Cerebellar nuclear complex (tissue), 1 donor: ENCODE measurements at places on chromosomes 11 and 22.
A peak's percentile ranks its signal among the peaks of the same experiment; 100 is the strongest.

DNA sequence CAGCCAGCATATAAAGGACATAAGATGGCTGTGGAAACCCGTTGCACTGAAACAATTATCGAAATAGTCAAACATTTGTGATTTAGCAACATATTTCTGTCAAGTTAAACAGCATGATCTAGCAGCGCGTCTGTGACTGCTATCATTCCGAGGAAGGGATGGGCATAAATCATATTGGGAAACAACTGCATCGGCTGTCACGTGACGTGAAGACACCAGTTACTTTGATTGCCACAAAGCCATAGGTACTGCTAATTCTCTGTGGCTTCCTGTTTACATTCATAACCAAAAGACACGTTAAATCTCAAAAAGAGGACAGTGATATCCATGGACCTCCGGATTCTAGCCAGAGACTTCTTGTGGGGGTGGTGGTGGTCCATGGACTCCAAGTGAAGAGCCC lies 87.8 kb downstream of the CACNA1I start:
- no peak for DNase-seq

- no peak for DNase-seq
These were observed 131.6 kb upstream of the B3GAT1 start for GRCh38 chr11:134543645-134544044.

DNA sequence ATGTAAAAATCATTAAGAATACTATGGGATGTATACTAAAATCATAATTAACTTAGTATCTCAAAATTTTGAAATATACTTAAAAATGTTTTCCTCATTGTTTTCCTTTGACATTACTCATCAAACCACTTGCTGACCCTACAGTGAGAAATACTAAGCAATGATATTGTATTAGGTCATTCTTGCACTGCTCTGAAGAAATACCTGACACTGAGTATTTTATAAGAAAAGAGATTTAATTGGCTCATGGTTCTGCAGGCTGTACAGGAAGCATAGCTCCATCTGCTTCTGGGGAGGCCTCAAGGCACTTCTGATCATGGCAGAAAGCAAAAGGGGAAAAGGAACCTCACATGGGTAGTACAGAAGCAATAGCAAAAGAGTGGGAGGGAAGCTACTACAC lies 950.9 kb upstream of the CHORDC1 start:
- no peak for DNase-seq

DNA sequence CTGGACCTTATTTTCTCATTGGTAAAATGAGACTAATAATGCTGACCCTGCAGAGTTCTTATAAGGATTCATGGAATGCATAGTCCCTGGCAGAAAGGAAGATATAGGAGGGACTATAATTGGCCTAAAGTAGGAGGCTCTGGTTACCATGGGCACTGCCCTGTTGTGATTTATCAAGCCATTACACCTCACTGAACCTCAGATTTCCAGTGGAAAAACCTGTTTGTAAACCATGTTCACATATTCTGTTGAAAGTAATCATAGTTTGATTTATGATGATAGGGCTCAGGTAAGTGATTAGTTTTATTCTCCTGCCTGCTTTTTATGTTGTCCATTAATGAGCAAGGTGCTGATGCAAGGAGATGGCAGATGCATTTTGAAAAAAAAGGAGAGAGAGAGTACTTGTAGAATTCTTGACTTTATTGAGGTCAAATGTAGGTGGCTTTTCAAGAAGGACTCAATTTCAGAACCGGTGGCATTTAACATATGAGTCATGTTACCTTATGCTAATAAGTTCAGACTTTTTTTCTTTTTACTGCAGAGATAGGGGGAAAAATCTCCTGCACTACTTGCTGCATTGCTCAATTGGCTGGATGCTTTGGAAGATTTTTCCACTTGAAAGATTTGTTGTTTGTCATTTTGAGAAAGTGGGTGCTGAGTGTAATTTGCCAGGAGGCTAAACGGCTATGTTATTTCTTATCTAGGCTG lies 14.6 kb downstream of the NF2 start:
- no peak for DNase-seq

- no peak for DNase-seq
These were observed 13.8 kb downstream of the TPST2 start for GRCh38 chr22:26576026-26576680.

GRCh38 chr11:76624500-76625379 lies 45.8 kb downstream of the LRRC32 start:
- DNase-seq, result no peak

DNA sequence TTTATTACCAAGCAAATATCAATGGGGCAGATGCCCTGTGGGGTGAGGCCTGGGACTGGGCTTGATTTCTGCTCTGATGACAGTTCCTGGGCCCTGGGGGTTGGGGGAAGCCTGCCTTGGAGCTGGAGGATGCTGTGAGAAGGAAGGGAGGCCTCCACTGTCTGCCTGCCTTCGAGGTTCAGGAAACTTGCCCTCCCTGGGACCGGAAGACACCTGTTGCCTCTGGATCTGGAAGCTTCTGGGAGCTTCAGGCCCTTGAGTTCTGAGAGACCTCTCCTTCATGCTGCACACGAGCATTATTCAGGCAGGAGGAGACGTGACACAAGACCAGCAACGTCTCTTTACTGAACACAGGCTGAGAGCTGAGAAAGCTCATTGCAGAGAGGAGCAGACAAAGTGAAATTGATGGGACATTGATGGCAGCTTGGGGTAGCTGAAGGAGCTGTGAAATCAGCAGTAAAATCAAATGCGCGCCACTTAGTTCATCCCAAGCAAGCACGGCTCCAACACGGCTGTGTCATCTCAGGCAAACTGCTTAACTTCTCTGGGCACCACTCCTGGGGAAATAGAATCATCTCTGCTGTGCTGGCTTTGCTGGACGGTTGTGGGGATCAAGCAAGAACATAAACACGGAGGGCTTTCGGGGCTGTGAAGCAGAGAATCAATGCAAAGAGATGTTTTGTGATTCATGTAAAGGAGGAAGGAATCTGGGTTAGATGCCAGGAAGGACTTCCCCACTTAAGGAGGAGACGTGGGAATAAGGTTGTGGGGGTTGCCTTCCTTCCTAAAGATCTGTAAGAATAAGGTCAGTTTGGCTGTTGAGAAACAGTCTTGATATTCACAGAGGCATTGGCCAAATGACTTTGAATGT lies 64.5 kb downstream of the TP53I11 start:
- no peak for DNase-seq

GRCh38 chr22:46706060-46706459 lies 32.0 kb downstream of the CERK start:
- DNase-seq, result no peak

GRCh38 chr22:29095459-29095858 lies 22.6 kb downstream of the KREMEN1 start:
- no peak for DNase-seq

GRCh38 chr11:47101406-47101805 lies 75.3 kb downstream of the ARFGAP2 start:
- DNase-seq, result no peak

GRCh38 chr11:6724013-6724412 lies 40.9 kb upstream of the MRPL17 start:
- DNase-seq, result no peak

DNA sequence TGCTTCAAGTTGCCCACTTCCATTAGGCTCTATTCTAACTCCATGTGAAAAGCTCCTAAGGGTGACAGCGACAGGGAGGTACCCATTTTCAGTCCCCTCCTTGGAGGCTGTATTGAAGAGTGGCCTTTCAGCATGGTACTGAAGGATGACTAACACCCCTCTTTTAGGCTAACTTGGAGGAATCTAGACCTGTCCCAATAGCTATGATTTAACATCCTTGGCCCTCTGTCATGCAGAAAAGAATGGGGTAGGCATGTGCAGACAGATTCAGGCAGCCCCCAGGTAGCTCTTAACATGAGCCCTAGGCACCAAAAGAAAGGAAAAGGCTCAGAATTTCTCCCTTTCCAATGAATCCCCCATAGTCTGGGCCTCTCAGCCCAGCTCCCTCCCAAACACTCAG lies 89.3 kb upstream of the AMOTL1 start:
- DNase-seq, result no peak

GRCh38 chr11:2779499-2779980 lies 79.7 kb upstream of the KCNQ1OT1 start:
- DNase-seq, result no peak

GRCh38 chr11:86502137-86502642 lies 127.5 kb downstream of the CCDC81 start:
- DNase-seq, result no peak

DNA sequence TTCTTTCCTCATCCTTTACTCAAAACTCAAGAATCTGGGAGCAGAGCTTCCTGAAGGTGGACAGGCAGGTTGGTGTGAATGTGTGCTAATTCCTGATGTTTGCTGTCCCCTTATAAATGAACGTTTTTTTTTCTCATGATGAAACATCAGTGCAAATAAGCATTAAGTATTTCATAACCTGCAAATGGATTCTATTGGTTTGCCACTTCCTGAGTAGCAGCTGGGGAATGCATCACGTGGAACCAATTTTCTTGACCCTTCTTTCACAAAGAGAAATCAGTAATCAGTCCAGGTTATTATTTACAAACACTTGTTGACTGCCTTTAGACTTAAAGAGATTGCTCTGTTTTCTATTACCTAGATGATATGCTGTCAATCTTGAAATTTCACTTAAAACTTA lies 40.1 kb upstream of the SCN3B start:
- no peak for DNase-seq

DNA sequence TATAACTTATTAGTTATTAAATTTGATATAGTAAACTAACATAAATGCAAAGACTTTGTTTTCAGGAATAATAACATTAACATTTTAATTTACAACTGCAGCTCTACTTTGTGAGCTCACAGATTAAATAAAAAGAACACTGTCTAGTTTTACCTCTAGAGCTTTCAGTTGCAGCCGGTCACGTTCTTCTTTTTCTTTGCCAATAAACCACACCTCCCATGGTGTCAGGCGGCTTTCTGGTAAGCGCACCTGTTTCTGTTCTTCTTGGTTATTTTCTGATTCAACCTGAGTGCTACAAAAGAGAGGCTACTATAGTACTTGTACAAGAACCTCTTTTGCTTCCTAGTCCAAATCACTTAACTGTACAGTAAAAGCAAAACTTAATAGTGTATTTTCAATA lies 5.8 kb downstream of the CCDC34 start:
- DNase-seq, result no peak

DNA sequence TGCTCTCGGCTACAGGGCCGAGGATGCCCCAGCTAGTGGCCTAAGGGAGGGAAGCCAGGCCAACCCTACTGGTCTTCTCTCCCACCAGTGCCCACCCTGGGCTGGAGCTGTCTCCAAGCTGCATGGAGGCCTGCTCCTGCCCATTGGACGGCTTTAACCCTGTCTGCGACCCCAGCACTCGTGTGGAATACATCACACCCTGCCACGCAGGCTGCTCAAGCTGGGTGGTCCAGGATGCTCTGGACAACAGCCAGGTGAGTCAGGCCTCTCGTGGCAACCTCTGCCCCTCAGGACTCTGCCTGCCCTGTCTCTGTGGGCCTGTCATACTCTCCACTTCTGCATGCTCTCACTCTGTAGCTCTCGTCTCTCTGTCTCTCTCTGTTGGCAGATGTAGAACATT lies 44.1 kb upstream of the TPBGL start:
- no peak for DNase-seq

GRCh38 chr11:17211286-17211685 lies 3.5 kb upstream of the PIK3C2A start:
- DNase-seq, result no peak

GRCh38 chr11:6273188-6273587 lies 13.6 kb downstream of the CCKBR start:
- DNase-seq, result peak; percentile 59

GRCh38 chr11:74842967-74843366 lies 94.3 kb downstream of the RNF169 start:
- no peak for DNase-seq

DNA sequence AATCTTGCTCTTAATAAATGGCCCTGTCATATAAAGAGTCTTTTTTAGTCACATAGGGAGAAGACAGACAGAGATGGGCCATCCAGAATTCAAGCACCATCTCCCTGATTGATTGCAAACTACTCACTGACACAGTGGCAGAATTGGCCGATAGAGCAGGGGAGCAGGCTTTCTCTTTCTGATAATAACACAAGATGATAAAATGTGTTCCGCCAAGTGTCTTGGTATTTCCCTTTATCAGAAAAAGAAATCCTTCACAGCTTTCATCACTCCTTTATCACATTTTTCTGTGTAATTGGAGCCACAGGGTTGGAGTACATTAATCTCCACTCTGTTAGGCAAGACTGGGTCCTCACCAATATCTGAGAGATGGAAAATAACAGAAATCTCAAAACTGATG lies 406.0 kb downstream of the TMEM135 start:
- no peak for DNase-seq

GRCh38 chr11:128929991-128930390 lies 12.7 kb downstream of the TP53AIP1 start:
- DNase-seq, result no peak

GRCh38 chr11:64998141-64998540 lies 1.4 kb upstream of the BATF2 start:
- DNase-seq, result no peak

DNA sequence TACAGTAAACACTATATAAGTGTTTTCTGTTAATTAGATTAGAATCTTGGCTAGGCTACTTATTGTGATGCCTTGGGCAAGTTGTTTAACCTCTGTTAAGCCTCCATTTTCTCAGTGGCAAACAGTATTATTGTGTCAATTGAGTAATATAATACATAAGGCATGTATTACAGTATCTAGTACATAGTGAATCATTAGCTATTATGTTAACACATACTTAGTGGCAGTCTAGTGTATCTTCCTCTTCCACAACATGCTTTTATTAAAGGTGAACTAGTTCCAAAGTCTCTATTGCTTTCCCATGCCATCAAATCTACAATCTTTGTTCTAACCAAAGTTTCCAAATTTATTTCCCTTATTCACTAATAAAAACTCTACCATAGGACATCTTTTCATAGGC lies 200.9 kb downstream of the SOX6 start:
- no peak for DNase-seq
